NCI-H146 (cell line): ENCODE measurements at places on chromosomes 16 and 17.

- DNase-seq, result peak; percentile 86
Observed at GRCh38 chr17:732067-732901, at the start of gene TLCD3A. TSS of gene TLCD3A (plus strand) at chr17:732596. CDS start at chr17:732648, 52 bp downstream.

- no peak for DNase-seq
Observed at GRCh38 chr17:42697108-42697811, 14.9 kb downstream of the CNTNAP1 start.

DNA sequence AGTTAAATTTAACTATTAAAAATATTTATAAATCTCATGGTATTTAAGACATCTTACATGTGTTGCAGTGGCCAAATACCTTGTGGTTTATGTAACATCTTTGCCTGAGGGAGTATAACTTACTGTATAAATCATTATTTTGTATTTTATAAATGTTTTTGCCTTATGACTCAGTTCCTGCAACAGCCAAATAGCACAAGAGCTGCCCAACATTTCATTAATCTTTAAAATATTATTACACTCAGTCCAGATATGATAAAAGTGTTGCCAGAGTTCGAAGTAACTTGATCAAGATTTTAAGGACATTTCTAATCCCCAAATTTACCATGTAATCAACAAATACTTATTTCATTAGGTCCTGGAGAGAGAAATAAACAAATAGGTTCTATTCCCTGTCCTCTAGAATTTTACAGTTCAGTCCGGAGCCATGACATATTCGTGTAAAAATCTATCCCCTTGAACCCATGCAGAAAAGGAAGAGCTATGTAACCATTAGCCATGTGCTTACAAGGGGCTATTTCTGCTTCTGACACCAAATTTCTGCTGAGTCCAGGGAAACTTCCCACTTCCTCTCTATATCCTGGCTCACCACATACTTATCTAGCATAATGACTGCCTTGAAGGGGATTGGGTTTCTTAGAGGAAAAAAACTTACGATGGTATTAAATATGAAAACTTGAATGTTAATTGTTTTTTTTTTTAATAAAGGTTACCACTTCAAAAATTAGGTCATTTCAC is 44.0 kb downstream of the IRX6 start:
- DNase-seq, result no peak

DNA sequence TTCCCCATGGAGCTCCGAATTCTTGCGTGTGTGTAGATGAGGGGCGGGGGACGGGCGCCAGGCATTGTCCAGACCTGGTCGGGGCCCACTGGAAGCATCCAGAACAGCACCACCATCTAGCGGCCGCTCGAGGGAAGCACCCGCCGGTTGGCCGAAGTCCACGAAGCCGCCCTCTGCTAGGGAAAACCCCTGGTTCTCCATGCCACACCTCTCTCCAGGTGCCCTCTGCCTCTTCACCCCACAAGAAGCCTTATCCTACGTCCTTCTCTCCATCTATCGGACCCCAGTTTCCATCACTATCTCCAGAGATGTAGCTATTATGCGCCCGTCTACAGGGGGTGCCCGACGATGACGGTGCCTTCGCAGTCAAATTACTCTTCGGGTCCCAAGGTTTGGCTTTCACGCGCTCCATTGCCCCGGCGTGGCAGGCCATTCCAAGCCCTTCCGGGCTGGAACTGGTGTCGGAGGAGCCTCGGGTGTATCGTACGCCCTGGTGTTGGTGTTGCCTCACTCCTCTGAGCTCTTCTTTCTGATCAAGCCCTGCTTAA is 617 bp upstream of the SENP3 start:
- peak; percentile 88 for DNase-seq

DNA sequence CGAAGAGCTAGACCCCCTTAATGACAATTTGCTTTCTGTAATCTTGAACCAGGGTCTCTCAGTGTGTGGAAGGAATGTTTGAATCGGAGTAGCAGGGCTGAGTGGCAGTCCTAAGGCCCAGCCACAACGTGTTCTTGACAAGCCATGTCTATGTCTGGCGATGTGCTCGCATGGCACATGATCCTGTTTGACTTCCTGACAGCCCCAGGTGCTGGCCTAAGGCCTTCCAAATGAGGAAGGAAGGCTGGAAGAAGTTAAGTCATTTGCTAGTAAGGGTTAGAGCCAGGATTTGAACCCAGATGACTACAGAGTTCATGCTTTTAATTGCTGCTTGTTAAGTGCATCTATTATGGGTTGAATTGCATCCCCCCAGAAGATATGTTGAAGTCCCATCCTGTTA is 486.7 kb downstream of the MAF start:
- DNase-seq, result no peak
